Progenitor cell of endocrine pancreas (in vitro differentiated cells): ENCODE measurements at places on chromosomes 16 and 17.

GRCh38 chr17:44850612-44851011 lies 2.9 kb downstream of the HIGD1B start:
- DNase-seq: no peak

DNA sequence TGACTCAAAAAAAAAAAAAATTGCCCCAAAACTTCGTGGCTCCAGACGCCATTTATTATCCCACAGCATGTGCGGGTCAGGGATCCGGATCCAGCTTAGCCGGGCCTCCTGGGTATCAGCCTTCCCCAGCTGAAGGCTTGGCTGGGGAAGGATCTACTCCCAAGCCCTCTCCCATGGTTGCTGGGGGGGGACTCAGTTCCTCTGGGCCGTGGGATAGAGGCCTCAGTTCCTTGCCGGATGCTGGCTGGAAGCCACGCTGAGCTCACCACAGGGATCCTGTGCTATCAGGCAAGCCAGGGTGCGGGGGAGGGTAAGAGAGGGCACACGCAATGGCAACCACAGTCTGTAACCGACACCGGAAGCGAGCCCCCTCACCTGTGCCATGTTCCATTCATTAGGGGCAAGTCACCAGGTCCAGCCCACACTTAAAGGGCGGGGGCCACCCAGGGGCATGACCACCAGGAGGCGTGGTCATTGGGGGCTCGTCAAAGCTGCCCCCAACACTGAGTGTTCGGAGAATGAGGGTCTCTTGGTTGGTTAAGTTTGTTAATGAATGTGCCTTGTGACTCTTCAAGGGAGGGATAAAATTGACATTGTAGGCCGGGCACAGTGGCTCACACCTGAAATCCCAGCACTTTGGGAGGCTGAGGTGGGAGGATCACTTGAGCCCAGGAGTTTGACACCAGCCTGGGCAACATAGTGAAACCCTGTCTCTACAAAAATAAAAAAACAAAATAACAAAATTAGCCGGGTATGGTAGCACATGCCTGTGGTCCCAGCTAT lies 210.0 kb upstream of the GSE1 start:
- DNase-seq: no peak

DNA sequence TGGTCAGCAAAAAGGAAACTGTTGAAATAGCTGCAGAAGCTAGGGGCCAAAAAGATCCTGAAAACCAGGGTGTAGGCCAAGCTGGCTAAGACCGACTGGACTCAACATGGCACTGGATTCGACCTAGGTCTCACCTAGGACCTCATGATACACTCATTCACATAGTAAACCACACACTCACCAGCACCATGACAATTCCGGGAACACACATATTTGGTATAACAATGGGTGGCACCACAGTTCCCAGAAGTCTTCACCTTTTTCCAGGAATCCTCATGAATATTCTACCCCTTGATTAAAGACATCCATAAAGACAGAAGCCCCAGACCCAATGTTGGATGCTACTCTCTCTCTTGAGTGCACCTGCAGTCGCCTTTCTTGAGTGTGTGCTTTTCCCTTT lies 460.1 kb downstream of the TMEM114 start:
- no peak for DNase-seq

DNA sequence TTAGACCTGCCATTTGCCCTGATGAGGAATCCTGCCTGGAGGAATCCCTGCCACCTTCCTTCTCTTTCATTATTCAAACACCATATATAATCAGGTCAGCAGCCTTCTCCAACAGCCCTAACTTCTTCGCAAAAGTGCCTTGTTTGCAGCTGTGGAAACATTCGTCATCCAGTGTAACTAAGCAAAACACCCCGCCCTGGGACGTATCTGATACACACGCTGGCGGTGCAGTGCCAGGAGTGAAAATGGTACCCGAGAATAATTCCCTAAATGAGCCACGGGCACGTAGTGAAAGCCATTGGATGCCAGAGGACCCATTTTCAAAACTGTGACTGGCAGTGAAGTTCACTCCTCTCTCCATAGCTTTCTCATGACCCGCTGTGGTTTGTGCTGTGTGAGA lies 73.7 kb downstream of the IRX3 start:
- no peak for DNase-seq

- no peak for DNase-seq
Observed at GRCh38 chr16:21134053-21134452, 16.6 kb downstream of the DNAH3 start.

DNA sequence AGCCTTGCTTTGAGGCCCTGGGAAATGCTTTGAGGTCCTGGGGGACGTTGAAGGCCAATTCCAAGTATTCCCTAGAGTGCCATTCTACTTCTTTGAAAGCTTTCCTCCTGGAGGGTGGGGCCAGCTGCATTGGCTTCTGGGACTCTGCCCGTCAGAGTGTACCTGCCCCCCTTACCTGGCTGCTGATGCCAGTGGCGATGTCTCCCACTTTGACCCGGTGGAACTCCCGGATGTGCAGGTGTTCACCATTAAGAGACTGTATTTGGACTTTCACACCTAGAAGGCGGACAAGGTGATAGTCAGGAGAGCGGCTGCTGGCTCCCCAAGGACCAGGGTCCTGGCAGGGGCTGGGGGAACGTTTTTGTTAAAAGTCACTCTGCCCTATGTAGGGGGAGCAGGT lies 3.1 kb upstream of the SPATA32 start:
- no peak for DNase-seq

DNA sequence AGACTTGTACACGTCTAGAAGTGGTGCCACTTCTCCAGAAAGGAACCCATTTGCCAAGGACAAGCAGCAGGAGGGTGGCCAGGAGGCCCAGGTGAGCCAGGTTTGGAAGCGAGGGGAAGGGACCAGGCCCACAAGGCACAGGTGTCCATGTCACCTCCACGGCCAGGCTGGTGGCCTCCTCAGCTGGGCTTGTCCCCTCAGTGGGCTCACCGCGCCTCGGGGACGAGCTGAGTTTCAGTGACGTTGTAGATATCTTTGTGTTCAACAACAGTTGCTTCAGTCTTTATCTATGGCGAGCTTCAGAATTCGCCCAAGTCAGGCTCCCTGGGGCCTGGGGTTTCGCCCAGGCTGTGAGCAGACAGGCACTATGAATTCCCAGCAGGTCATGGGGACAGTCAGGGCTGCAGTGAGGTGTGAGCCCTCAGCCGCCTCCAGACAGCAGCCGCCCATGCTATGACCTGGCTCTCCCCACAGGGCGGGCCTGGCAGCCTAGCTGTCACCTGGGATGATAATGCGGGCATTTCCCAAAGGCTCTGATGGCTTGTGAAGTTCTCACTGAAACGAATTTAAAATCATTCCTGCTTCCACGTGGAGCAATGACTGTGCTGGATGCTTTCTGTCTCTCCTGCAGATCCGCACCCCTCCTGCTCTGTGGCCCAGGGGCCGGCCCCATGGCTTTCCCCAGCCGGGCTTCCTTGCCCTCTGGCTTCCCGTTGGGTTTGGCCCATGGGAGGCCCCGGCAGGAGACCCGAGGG lies 89.5 kb downstream of the MRC2 start:
- DNase-seq: no peak

GRCh38 chr17:64020056-64020766 lies at the start of gene ICAM2:
Gene ICAM2 (minus strand): TSS chr17:64020633. CDS start chr17:64006691, 13,942 bp downstream.
- no peak for DNase-seq
